Muscle of leg (tissue), 16 donors: ENCODE measurements at places on chromosomes 1 and 21.

DNA sequence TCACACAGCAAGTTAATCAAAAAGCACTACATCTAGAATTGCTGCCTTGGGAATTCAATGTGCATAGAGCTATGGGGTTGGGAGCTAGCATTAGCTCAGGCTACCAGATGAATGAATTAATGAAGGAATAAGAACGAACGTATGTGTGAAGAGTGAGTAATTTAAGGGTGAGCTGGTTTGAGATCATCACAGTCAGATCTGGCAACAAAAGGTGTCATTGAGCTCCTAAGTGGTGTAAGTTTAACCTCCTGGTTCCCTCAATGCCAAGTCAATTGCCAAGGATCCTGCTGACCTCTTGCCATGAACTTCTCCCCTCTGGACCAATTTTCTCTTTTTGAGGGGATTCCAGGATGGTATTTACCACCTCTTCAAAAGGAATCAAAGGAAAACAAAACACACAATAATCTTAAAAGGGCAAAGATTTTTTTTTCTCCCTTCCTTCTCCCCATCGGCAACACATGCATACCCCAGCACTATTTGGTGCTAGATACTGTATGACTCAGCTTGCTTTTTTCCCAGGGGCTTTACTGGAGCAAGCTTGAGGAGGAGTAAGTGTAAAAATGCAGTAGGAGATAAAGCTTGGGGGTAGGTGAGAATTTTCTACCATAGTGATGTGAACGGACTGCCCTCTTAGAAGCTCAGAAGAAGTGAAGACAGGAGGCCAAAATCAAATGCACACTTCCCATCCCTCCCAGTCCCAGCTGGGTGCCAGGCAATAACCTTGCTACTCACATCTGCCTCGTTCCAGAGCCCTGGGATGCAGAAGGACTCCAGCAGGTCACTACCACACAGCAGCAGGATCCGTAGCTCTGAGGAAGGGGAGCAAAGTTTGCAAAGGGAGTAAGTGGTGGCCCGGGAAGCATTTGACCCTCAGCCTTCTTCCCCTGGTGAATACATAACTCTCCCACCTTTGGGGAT is 92.0 kb downstream of the LAMC2 start:
- DNase-seq = no peak

DNA sequence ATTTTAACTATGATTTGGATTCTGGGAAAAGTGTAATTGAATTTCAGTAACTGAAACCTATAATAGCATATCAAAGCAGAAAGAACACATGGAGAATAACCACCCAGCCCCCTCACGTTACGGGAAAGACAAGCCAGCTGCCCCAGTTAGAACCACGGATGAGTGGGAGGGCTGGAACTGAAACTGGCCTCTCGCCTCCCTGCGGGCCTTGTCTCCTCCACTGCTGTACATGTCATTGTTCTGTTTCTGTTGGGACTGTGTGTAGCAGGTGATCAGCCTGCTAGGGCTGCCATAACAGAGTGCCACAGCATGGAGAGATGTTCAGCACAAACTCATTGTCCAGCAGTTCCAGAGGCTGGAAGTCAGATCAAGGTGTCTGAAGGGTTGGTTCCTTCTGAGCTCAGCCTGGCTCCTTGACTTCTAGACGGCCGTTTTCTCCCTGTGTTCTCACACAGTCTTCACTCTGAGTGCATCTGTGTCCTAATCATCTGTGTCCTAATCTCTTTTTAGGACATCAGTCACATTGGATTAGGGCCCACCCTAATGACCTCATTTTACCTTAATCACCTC is 52.4 kb downstream of the MAP3K21 start:
- DNase-seq = no peak

GRCh38 chr1:151612501-151613281 is 841 bp downstream of the SNX27 start:
- DNase-seq = peak; percentile 64

DNA sequence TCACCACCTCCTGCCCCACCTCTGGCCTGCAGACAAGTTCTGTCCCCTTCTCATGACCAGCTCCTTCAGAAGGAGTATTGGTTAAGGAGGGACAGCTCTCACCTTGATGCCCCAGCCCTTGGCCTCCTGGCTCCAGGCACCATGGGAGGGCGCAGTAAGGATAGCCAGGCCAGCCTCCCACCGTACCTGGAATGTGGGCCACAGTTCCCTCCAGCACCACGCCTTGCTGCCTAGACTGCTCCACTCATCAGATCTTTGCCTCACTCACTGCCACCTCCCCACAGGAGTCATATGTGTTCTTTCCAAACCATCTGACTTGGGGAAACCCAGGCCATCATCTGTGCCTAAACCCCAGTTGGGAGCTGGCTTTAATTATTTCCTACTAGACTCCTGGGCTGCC is 97.0 kb downstream of the CCDC185 start:
- DNase-seq = no peak

DNA sequence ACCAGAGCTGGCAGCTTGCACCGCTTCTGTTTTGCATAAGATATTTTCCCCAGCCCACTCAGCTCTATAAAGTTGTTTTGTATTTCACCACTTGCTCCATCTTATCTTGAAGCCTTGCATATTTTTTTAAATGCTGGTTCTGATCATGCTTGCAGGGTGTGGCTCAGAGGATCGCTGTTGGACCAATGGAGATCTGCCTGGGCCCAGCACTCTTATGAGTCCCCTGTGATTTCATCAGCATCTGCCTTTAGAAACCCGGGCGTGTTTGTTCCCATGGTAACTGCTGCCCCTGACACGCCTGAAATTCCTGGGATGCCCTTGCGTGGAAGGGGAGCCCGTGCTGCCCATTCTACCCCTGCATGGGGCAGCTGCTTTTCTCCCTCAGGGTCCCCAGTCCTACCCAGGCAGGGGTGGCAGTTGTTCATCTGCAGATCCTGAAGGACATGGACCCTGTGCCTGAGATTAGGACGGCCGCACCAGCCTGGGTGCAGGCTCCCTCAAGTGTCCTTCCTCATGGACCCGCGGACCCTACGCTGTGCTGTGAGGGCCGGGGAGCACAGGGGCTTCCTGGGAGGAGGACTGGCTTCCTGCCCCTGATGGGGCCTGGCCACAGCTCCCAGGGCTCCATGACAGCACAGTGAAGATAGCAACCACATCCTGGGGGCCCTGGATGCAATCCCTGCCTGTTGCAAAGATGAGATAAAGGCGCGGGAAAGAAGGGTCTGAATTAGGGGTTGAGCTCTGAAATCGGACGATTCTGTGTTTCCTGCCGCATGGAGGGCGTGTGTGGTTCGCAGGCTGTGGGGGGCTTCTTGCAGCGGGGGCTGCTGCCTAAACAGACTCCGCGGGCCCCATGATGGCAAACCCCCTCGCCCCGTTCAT is 226.5 kb downstream of the SDCCAG8 start:
- DNase-seq = peak; percentile 52

DNA sequence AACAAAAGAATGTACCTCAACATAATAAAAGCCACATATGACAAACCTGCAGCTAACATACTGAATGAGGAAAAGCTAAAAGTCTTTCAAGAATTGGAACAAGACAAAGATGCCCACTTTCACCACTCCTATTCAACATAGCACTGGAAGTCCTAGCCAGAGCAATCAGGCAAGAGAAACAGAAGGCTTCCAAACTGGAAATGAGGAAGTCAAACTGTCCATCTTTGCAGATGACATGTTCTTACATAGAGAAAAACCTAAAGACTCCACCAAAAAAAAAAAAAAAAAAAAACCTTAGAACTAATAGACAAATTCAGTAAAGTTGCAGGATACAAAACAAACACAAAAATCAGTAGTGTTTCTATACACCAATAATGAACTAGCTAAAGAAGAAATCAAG is 20.2 kb downstream of the NSL1 start:
- no peak for DNase-seq

DNA sequence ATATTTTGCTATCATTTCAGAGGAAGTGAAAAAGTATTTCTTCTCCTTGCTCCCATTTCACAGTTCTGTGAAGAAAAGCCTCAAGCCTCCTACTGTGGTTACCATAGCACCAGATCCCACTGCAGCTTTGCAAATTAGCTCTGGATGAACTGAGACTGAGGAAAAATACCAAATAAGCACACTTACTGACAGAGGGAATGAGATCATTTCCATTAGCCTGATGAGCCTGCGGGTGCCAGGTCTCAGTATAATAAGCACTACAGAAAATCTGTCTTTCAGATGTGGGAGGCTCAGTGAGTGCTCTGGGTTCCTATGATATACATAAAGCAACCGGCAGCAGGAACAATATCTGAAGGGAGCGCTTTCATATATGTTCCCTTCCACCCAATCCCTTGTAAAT is 21.4 kb downstream of the XKR8 start:
- DNase-seq = peak; percentile 89

DNA sequence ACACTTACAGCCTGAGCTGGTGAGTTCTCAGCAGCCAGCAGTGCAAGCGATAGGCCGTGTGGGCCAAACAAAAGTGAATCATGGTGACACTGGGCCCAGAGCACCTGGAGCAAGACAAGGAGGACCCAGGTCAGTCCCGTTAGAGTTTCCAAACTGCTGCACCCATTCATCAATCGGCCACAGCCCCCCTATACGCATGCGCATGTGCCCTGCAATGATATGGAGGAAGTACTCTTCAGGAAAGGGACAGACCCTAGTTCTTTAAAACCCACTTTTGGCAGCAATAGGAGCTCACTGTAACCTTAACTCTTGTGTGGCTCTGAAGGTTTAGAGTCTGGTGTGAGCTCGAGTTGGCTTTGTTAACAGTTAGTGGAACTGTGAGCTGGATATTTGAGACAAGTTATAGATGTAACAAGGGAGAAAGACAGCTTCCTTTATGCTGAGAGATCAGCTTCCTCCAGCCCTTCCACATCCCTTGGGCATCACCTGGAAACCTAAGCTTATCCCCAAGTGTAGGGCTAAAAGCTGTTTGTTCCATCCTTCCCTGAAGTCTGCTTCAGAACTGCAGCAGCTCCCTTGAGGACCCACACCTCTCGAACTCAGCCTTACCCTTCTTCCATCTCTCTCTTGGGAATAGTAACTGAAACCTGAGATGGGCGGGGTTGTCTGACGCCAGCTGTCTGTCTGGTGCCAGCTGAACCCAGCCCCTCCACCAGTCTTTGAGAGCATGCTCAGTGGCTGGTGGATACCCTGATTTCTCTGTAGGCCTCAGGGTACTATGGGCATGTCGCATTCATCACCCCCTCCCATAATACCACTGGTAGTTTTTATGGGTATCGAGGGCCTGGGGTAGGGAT is 17.7 kb downstream of the NMNAT1 start:
- peak; percentile 56 for DNase-seq

GRCh38 chr1:117572546-117572945 is 33.3 kb upstream of the TENT5C start:
- DNase-seq = no peak

- DNase-seq = peak; percentile 67
Measured at GRCh38 chr1:232968965-232969364, 18.6 kb downstream of the NTPCR start.

DNA sequence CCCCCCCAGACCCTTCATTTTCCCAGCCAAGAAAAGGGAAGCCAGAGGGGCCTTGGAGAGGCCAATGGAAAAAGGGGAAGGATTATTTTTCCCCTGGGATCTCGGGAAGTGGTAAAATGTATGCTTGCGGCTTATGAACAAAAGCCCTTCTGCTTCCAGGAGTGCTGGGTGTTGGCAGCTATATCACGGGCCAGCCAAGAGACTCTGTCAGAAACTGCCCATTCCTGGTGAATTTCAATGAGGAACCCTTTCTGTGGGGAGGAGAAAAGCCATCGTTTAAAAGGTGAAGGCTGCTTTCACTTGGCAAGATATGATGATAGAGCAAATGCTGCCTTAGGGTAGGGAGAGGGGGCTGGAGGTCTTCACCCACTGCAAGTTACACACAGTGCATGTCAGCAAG is 69.7 kb upstream of the ZC3H12A start:
- DNase-seq = no peak

GRCh38 chr1:47532921-47533792 is 95.3 kb downstream of the FOXD2 start:
- peak; percentile 91 for DNase-seq

DNA sequence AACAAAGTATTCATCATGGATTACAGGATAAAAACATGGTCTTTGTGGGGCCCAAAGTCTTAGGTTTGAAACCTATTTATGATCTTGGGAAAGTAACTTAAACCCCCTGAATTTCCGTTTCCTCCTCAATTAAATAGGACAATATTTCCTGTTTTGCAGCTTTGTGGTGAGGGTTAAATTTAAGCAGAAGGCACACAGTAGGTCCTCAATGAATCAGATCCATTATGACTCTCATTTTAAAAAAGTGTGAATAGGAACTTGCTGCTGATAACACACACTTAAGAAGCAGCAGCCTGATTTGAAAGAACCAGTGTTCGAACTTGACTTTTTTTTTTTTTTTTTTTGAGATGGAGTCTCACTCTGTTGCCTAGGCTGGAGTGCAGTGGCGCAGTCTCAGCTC is 41.4 kb upstream of the VASH2 start:
- no peak for DNase-seq

DNA sequence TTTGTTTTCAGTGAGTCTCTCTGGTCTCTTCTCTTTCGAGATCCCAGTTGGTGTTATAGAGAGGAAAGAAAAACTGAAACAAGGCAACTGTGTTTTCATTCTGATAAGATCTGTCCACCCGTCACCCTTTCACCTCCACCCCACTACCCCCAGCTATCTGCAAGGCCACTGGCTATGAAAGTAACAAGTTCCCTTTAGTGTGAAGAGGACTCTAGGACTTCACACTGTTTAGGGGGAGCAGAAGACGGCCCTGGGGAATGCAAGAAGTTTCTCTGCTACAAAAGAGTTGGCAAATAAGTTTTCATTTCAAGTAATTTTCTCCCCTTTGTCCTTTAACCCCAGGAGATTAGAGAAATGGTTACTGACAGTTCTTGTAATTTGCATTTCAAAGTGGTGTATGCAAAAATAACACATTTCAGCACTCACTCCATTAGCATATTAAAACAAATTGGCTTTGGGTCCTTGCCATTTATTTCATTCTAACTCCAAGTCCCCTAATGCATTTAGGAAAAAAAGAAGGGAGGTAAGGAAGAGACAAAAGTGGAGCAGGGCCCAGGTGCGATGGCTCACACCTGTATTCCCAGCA is 79.6 kb upstream of the PPM1J start:
- no peak for DNase-seq

- no peak for DNase-seq
Measured at GRCh38 chr1:45974541-45975269, 157.7 kb downstream of the PIK3R3 start.

DNA sequence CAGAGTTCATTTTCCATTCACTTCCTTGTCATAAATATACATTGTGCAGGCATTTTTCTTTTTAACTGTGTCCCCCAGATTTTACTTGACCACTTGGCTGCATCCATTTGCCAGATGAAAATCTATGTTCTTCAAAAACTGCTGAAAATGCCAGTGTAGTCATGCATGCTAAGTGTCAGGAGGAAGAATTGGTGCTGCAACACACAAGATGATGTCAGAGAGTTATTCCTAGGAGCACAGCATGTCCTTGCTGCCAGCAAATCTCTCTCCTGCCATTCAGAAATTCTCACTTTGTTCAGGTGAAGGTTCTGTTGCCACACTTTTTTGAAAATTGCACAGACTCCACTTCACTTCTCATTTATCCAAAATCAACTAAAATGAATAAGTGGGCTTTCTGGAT is 106.4 kb upstream of the MAGI3 start:
- no peak for DNase-seq

- no peak for DNase-seq
Measured at GRCh38 chr1:208100906-208101305, 143.3 kb downstream of the PLXNA2 start.

- no peak for DNase-seq
Measured at GRCh38 chr1:68358439-68358838, 91.3 kb downstream of the RPE65 start.

- DNase-seq = no peak
Measured at GRCh38 chr21:30979054-30979453, 59.2 kb downstream of the KRTAP19-8 start.
